ENCODE measurements at places on chromosomes 6 and 20. TPM values are rescaled to one million over a fixed set of nuclear protein-coding genes. Genes with fewer than 3 reads are reported as not detected.

DNA sequence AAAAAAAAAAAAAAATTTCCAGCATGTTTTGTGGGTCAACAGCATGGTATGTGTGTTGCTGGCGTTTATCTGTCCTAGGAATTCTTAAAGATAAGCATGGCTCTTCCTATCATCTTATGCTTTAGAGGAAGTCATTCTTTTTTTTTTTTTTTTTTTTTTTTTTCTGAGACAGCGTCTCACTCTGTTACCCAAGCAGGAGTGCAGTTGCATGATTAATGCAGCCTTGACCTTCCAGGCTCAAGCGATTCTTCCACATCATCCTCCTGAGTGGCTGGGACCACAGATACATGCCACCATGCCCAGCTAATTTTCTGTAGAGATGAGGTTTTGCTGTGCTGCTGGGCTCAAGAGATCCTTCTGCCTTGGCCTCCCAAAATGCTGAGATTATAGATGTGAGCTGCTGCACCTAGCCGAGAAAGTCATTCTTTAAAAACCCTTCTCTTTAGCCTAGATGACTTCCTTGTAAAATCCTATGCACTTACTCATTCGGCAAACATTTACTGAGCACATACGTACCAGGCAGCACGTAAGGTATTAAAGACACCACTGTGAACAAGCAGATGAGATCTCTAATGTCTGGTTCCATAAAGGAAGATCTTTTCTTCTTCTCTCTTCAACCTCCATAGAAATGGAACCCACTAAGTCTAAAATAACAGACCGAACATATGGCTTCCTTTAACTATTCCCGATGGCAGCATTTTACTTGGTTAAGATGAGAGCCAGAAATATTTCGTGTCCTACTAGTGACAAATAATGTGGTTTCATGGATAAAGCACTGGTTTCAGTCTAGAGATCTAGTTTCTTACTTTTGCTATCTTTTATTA lies 122.4 kb downstream of the RIN2 start:
- no peak overlapping the region for H3K4me3 ChIP-seq
- H3K36me3 ChIP-seq, result no peaks in the 10 kb centered on the region
- DNase-seq, result no peak
- peaks cover 4% of the 10 kb centered on the region for H3K27me3 ChIP-seq

DNA sequence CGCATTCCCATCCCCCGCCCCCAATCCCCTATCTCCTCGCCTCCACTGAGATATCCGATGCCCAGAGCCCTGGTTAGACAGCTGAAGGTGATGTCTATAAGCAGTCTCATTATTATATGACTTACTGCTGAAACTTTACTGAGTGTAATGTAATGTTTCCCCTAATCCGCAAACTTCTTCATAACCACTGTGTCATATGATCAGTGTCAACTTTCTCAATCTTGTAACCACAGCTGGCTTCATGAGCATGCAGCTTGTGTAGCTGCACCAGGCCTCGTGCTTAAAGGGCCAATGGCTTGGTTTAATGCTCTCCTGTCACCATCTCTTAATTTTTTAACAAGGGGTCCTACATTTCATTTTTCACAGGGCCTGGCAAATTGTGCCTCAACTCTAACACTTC lies 8.1 kb downstream of the ASIP start:
- no peaks in the 10 kb centered on the region for H3K36me3 ChIP-seq
- no peaks in the 10 kb centered on the region for H3K27me3 ChIP-seq
- no peak overlapping the region for H3K4me3 ChIP-seq
- no peak overlapping the region for H3K27ac ChIP-seq
- peak; percentile 18 for DNase-seq
- no peaks in the 10 kb centered on the region for H3K4me1 ChIP-seq

Gene CDSN
- not detected for polyA plus RNA-seq

DNA sequence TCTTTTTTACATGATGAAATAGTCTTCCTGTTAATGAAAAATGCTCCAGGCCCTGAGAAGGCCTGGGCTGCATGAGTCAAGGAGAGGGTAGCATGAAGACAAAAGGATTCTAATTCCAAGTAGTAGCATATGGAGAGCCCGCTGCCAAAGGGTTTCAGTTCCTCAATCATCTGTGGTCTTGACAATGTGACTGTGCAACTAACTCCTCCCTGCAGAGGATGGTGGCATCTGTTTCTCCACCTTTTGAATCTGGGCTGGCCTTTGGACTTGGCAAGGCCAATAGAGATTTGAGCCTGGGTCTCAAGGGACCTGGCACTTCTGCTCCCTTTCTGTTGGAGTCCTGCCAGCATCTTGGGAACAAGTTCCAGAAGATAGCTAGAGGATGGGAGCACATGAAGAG lies 35.1 kb upstream of the ANKEF1 start:
- no peaks in the 10 kb centered on the region for H3K27me3 ChIP-seq
- peak; percentile 25 for DNase-seq
- peaks cover 2% of the 10 kb centered on the region for H3K4me1 ChIP-seq
- no peak overlapping the region for H3K27ac ChIP-seq

DNA sequence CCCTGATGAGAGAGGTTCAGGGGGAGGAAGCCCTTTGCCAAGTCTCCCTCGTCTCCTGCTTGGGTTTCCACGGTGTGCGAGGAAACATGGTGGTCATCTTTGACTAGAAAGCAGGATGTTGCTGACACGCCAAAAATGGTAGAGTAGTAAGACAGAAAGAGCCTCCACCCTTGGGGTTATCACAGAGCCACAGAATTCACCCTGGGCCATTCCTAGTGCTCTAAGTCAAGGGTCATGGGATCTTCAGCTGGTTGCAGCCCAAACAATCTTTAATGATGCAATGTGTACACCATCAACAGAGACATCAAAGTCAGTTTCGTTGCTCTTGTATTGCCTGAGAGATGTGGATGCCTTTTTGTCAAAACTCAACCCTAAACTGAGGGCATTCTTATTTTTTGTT lies 201.9 kb downstream of the LY86 start:
- no peak for DNase-seq
- H3K27me3 ChIP-seq, result no peaks in the 10 kb centered on the region
- peaks cover 6% of the 10 kb centered on the region for H3K4me1 ChIP-seq
- no peak overlapping the region for H3K4me3 ChIP-seq
- H3K27ac ChIP-seq, result no peak overlapping the region

GRCh38 chr6:139923964-139924475 lies 549.6 kb upstream of the CITED2 start:
- H3K27ac ChIP-seq, result no peak overlapping the region
- no peak for DNase-seq
- peaks cover 14% of the 10 kb centered on the region for H3K4me1 ChIP-seq
- H3K4me3 ChIP-seq, result no peak overlapping the region
- no peaks in the 10 kb centered on the region for H3K36me3 ChIP-seq

DNA sequence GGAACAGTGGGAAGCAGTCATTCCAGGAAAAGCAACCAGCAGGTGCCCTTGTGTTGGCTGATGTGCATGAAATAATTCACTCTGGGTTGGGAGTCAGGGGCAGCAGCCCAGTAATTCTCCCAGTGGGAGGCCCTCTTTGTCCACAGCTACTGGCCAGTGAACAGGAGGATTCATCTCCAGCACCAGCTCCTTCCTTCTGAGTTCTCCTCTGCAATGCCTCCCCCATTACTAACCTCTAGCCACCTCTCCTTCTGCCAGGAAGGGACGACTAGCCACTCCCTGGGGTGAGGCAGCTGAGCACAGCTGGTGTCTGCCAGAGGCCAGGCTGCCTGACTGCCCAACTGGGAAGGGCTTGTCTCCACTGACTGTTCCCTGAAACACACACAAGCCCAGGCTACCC lies 12.5 kb upstream of the R3HDML start:
- no peaks in the 10 kb centered on the region for H3K27me3 ChIP-seq
- DNase-seq, result no peak
- no peaks in the 10 kb centered on the region for H3K36me3 ChIP-seq

DNA sequence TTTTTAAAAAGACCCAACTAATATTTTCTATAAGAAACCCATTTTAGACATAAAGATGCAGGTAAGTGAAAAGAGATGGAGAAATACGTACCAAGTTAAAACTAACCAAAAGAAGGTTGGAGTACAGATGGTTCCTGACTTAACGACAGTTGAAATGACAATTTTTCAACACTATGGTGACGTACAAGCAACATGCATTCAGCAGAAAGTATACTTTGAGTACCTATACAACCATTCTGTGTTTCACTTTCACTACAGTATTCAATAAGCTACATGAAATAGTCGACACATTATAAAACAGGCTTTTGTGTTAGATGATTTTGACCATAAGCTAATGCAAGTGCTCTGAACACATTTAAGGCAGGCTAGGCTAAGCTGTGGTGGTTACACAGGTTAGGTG lies 228.9 kb downstream of the RNGTT start:
- DNase-seq, result no peak
- H3K4me3 ChIP-seq, result no peak overlapping the region
- H3K27ac ChIP-seq, result no peak overlapping the region

DNA sequence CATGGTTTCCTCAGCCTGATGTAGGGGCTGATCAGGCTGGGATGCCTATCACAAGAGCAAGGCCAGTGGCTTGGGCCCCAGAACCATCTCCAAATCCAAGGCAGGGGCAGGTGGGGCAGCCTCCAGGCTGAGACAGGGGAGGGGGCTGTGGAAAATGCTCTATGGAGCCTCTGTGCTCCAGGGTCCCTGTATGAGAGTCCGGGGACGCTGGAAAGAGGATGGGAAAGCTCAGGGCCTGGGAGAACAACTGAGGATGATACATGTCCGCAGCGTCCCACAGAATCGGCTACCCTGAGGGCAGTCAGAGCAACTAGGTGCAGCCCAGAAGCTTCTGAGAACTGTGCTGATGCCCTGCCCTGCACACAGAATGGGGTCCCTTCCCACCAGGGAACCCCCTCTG lies 43.4 kb downstream of the CPXM1 start:
- no peak overlapping the region for H3K4me3 ChIP-seq
- H3K27me3 ChIP-seq, result no peaks in the 10 kb centered on the region
- H3K27ac ChIP-seq, result no peak overlapping the region
- peaks cover 19% of the 10 kb centered on the region for H3K4me1 ChIP-seq
- H3K36me3 ChIP-seq, result no peaks in the 10 kb centered on the region

DNA sequence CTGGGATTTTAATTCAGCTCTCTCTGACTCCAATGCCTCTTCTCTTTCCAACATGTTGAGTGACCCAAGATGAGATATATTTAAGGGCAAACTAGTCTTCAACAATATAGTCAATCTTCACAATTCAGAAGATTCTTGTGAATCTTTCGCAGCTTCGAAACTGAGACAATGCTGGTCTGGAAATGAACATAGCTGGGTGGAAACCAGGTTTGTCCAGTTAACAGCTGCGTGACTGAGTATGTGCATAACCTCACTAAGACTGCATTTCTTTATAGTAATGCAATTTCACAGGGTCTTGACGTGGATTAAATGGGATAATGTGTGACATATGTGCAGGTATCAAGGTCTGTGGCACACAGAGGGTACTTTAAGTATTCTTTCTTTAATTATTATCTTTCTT lies 18.9 kb downstream of the PTPRT start:
- no peak for DNase-seq
- H3K4me3 ChIP-seq, result no peak overlapping the region
- no peak overlapping the region for H3K27ac ChIP-seq
- no peaks in the 10 kb centered on the region for H3K27me3 ChIP-seq
- no peaks in the 10 kb centered on the region for H3K4me1 ChIP-seq

DNA sequence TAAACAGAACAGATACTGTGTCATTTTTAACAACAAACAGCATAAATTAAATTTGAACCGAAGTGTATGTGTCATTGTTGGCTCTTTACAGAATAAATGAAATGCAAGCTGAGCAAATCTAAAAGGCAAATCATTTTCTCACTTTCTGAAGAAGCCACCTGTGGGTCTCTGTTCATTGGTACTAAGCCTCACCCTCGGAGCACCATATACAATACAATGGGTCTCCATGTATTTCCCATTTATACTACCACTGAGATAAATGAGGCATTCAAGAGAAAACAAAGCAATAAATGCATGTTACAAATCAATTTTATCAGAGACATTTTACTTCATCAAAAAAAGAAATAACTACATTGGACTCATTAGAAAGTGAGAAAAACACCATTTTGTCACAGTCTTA lies 38.9 kb upstream of the HIVEP1 start:
- peaks cover 22% of the 10 kb centered on the region for H3K4me1 ChIP-seq
- H3K4me3 ChIP-seq, result no peak overlapping the region
- no peak for DNase-seq
- H3K27me3 ChIP-seq, result no peaks in the 10 kb centered on the region
- H3K27ac ChIP-seq, result no peak overlapping the region

DNA sequence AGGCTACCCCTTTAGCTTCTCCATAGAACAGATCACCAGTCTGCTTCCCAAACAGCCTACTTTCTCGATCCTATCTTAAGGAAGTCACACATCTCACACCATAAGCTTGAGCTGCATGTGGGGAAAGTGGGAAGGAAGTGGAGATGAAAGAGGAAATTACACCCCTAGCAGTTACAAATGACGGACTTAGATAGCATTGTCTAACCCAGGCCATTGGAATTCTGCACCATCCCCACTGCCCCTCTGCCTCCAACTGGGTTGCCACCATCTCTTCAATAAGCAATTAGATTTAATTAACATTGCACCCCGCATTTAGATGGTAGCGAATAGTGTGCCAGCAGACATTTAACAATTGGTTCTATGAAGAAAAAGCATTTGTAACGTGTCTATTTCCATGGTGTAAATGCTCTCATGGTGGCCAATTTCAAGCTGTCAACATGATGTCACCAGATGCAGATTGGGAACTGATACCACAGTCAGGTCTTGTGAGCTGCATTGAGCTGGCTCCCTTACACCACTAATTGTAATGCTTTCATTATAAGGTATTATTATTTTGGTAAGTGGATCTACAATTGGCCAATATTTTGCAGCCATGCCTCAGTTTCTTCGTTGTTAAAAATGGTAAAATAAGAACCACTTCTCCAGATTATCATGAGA lies 124.7 kb downstream of the CD24 start:
- no peak overlapping the region for H3K4me3 ChIP-seq
- DNase-seq, result peak; percentile 28
- no peaks in the 10 kb centered on the region for H3K36me3 ChIP-seq
- H3K27me3 ChIP-seq, result no peaks in the 10 kb centered on the region
- peaks cover 44% of the 10 kb centered on the region for H3K4me1 ChIP-seq
- H3K27ac ChIP-seq, result peak overlapping the region; percentile 62

DNA sequence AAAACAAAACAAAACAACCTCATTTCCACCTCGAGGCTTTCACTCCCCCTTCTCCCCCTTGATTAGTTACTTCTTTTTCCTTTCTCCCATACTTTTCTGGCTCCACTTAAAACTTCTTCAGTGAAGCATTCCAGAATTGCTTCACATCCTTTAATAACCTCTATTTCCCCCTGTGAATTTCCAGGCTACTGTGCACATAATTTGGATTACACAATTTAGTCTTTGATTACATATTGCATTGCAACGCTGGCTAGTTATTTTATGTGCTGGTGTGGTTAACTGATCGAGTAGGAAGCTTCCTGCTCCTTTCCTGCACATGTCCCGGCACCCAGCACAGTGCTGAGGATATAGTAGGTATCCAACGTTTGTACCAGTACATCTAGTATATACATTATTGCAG lies 28.1 kb upstream of the EEF1E1 start:
- no peak overlapping the region for H3K27ac ChIP-seq
- no peaks in the 10 kb centered on the region for H3K36me3 ChIP-seq
- no peak for DNase-seq
- H3K4me1 ChIP-seq, result no peaks in the 10 kb centered on the region

GRCh38 chr6:83086751-83087150 lies 19.3 kb downstream of the DOP1A start:
- no peak for DNase-seq
- H3K27ac ChIP-seq, result no peak overlapping the region
- no peak overlapping the region for H3K4me3 ChIP-seq
- no peaks in the 10 kb centered on the region for H3K36me3 ChIP-seq
- peaks cover 6% of the 10 kb centered on the region for H3K4me1 ChIP-seq

Gene FNDC1
- polyA plus RNA-seq, result not detected

- H3K27ac ChIP-seq, result no peak overlapping the region
- H3K4me1 ChIP-seq, result no peaks in the 10 kb centered on the region
- no peaks in the 10 kb centered on the region for H3K36me3 ChIP-seq
- no peak for DNase-seq
Measured at GRCh38 chr6:93293872-93294271, 125.5 kb downstream of the EPHA7 start.

Gene ECT2L
- 0.20 TPM for polyA plus RNA-seq
